NCI-H226 (cell line): ENCODE measurements at places on chromosomes 5 and 9.

- DNase-seq: no peak
Observed at GRCh38 chr5:171155621-171156020, 153.4 kb upstream of the TLX3 start.

DNA sequence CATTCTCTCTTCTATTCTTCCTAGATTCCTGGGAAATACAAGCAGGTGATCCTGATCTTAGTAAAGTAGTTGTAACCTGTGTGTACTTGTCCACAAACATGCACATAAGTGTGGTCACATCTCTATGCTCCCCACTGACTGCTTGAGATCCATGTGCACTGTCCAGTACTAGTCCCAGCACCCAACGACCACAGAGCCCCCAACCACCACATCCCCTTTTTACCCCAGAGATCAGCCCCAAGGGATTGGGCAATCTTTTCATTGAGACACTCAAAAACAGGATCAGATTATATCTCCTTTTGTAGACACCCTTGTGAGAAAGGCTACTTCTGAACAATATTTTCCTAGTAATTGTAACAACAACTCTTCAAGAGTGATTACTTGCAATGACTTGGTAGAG lies 240.6 kb downstream of the ACTL7B start:
- no peak for DNase-seq

- DNase-seq: no peak
Observed at GRCh38 chr5:136528481-136529030, 163.2 kb upstream of the TRPC7 start.

- DNase-seq: no peak
Observed at GRCh38 chr5:113450462-113450861, 15.7 kb upstream of the TSSK1B start.

GRCh38 chr5:160036884-160037283 lies 27.9 kb downstream of the TTC1 start:
- DNase-seq: no peak

DNA sequence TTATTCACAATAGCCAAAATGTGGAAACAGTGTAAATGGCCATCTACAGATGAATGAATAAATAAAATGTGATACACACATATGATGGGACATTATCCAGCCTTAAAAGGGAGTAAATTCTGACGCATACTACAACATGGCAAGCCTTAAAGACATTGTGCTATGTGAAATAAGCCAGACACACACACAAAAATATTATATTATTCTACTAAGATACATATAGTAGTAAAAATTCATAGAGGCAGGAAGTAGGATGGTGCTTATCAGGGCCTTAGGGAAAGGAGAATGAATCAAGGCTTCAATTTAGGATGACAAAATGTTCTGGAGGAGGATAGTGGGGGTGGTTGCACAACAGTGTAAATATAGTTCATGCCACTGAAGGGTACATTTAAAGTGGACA lies 346.7 kb upstream of the SMARCA2 start:
- no peak for DNase-seq

DNA sequence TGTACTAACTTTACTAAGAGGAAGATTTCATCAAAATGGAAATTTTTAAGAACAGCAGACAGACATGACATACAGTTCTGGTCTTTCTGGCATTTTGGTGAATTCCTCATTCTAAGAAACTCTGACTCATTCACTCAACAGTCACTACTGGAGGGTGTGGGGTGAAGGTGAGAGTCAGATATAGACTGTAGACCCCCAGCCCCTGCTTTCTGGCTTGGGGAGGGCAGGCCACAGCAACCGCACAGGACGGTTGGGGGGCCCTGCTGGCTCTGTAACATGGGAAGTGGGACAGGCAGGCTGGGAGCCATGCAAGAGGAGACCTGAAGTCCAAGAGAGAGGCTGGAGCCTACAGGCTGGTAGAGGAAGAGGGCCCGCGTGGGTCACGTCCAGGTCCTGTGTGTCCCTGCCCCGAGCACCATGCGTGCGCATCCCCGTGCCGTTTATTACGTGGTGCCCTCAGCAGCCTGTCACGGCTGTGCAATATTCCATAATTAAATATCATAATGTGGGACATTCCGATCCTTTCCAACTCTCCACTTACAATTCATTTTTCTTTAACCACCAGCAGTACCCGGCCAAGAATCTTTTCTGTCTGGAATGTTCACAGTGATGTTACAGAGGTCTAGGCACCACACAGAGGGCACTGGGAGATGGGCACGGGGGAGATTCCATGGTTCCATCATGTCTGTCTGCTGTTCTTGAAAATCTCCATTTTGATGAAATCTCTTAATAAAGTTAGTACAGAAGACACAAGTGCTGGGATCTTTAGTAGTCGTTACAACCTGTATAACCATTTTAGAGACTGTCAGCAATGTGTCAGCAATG lies 75.5 kb downstream of the SEMA4D start:
- peak; percentile 71 for DNase-seq

- DNase-seq: no peak
Observed at GRCh38 chr5:39151745-39152144, 67.6 kb downstream of the FYB1 start.

GRCh38 chr5:3490957-3491507 lies 104.6 kb upstream of the IRX1 start:
- DNase-seq: no peak

DNA sequence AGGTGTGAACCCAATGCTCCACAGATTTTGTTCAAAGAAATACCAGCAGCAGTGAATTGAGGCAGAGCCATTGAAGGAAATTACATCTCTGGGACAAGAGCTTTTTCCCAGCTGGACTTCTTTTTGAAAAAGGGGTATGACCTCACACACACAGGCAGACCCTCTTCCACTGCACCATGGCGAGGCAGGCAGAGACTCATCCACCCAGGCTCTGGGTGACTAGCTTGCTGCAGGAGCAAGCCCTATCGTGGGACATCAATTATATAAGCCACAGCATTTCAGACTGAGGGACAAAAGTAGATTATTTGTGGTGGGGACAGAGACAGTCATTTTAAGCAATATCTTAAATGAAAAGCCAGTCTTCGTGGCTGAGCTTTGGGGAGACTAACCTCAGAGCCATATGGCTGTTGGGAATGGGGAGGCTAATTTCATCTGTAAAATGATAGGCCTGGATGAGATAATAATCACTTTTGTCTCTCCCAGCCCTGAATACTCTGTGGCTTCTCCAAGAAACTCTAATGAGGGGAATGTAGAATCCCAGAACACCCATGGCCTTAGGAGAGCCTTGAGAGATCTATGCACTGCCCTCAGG lies 113.1 kb upstream of the TNC start:
- DNase-seq: no peak

DNA sequence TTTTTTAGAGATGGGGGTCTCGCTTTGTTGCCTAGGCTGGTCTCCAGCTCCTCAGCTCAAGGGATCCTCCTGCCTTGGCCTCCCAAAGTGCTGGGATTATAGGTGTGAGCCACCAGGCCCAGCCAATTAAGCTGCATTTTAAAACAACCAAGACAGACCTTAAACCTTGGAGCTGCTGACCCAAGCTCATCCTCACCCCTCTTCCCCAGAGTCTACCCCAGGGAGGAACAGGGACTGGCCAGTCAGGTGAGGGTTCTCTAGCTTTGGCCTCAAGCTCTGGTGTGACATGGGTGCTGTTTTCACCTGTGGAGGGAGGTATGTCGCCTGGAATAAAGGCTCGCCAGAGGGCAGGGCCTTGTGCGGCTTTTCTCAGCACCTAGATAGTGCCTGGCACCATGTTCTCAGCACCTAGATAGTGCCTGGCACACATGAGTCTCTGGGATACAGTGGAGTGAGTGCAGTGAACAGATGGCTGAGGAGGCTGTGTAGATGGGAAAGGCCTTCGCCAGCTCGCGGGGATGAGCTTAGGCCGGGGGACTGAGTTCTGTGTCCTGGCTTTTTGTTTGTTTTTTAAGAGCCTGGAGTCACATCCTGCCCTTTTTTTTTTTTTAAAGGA lies 7.4 kb downstream of the CDK9 start:
- no peak for DNase-seq

- DNase-seq: peak; percentile 77
Observed at GRCh38 chr5:139658928-139659667, 10.9 kb downstream of the CXXC5 start.

DNA sequence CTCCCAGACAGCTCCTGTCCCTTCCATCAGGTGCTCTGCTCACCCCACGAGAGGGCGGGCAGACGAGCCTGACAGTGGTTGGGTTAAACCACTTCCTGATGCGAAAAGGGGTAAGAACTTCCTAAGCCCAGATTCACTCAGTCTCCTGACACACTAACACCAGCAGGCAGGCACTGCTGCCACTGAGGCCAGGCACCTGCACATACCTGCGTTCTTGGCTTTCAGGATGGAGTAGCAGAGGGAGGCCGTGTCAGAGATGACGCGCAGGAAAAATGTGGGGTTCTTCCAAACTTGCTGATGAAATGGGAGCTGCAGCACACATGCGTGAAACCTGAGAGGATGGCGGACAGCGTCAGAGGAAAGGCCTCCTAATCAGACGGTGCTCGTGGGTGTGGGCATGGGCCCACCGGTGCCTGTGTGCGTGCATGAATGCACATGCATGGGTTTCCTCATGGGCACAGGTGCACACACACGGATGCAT lies 29.9 kb downstream of the SLC6A18 start:
- no peak for DNase-seq

GRCh38 chr5:159735036-159735435 lies 181.2 kb upstream of the ADRA1B start:
- no peak for DNase-seq

DNA sequence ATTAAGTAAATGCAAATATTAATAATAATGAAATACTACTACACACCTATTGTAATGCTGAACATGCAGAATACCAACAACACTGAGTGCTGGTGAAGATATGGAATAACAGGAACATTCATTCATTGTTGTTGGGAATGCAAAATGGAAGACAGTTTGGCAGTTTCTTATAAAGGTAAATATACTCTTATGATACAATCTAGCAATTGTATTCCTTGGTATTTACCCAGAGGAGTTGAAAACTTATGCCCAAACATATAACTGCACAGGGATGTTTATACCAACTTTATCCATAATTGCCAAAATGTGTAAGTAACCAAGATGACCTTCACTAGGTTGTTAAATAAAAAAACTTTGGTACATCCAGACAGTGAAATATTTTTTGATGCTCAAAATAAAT lies 636.8 kb downstream of the PRR16 start:
- DNase-seq: no peak

- DNase-seq: no peak
Observed at GRCh38 chr9:18010492-18010891, 431.6 kb downstream of the SH3GL2 start.

DNA sequence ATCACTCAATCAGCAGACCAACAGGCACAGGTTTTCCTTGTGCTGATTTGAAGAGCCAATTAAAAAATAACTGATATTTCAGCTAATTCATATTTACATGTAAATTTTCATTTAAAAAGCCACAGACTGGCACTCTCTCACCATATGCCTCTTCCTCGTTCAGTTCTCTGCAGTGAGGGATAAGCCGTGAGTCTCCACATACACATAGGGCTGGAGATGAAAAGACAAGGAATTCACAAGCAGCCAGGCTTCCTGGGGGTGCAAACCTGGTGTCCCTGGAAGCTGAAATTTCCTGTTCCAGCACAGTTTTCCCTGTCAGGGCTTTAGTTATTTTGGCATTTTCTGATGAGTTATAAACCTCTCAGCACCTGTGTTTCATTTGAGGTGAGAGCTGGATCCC lies 323.9 kb upstream of the PANK3 start:
- no peak for DNase-seq

DNA sequence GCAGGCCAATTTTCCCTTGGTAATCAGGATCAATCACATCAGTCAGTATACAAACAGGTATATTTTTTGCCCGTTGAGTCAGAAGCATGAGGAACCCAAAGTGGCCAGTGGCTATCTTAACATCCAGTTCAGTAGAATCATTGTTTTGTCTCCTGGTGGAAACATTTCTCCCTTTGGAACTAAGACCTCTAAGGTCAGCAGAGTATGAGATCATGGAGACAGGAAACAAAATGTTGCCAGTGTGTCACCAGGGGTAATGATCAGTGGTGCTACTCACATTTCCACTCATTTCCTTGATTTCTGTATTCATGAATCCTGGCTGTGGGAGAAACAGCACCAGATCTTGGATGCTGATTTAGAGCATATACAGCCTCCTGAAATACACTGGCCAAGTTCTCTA lies 553.0 kb downstream of the CSNK1G3 start:
- no peak for DNase-seq

DNA sequence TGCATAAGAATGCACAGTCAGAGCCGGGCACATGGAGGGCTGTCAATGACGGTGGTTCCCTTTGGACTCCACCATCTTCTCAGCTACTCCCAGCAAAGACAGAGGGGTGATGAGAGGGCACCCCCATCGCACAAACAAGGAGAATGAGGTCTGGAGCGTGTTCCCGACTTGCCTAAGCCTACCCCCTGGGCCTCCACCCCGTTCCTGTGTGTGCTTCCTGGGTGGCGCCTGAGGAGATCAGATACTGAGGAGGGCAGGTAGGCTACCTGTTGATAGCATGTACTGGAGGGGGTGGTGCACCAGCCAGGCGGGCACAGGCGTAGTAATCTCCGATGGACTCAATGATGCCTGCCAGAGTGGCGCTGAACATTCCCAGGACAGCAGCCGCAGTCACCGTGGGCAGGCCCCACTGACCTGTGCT lies 4.1 kb downstream of the SLC23A1 start:
- no peak for DNase-seq

DNA sequence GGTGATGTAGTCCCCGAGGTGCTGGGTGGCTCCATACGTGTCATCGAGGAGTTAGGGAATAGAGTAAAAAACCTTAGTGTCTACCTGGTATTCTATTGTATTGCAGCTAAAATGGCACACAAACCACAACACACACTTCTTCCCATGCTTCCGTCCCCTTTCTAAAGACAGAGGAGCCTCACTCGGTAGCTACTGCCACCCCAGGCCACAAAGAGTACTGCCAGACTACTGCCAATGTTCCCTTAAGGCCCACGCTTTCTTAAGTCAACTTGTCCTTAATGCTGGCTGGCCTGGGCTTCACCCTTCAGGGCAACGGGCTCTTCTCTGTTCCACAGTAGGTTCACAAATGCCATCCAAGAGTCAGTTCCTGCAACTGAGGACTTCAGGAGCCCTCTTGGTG lies 673.0 kb downstream of the ELAVL2 start:
- DNase-seq: no peak

DNA sequence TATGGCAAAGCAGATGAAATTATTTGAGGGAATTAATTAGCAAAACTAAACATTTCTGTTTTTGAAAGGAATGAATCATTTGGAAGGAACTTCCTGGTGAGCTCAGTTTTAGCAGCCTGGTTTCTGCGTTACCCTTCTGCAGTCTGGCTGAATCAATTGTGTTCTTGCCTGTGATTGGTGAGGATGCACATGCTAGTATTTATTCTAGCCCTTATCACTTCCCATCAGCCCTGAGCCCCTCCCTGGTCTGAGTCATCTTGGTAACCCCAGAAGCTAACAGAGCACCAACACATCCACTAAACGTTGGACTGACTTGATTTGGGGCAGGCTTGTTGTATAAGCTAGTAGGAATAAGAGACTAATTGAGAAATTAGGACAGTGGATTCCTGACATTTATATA lies 6.6 kb downstream of the TJP2 start:
- DNase-seq: peak; percentile 96

GRCh38 chr5:148179234-148179824 lies 11.0 kb downstream of the SPINK14 start:
- peak; percentile 10 for DNase-seq

GRCh38 chr5:9062873-9063272 lies 483.0 kb downstream of the SEMA5A start:
- no peak for DNase-seq

- no peak for DNase-seq
Observed at GRCh38 chr5:51382521-51383130, 622 bp upstream of the ISL1 start.
